ENCODE measurements at places on chromosomes 2 and 18. TPM values are rescaled to one million over a fixed set of nuclear protein-coding genes. Genes with fewer than 3 reads are reported as not detected.
A peak's percentile ranks its signal among the peaks of the same experiment; 100 is the strongest.

The CNGA3 gene
- 0.34 TPM for total RNA-seq

GRCh38 chr2:217614096-217614495 lies 388.7 kb downstream of the TNS1 start:
- H3K4me1 ChIP-seq, result no peaks in the 10 kb centered on the region
- H3K36me3 ChIP-seq, result no peaks in the 10 kb centered on the region
- H3K4me3 ChIP-seq, result no peak overlapping the region
- no peak for DNase-seq
- H3K27ac ChIP-seq, result no peak overlapping the region

- no peaks in the 10 kb centered on the region for H3K36me3 ChIP-seq
- DNase-seq, result no peak
- H3K27ac ChIP-seq, result peak overlapping the region; percentile 67
- no peaks in the 10 kb centered on the region for H3K27me3 ChIP-seq
- peak overlapping the region; percentile 79 for H3K4me3 ChIP-seq
Observed at GRCh38 chr2:237966250-237966564, 607 bp upstream of the UBE2F start.

The NXPH2 gene
- not detected for total RNA-seq

The BMP10 gene
- total RNA-seq, result not detected

DNA sequence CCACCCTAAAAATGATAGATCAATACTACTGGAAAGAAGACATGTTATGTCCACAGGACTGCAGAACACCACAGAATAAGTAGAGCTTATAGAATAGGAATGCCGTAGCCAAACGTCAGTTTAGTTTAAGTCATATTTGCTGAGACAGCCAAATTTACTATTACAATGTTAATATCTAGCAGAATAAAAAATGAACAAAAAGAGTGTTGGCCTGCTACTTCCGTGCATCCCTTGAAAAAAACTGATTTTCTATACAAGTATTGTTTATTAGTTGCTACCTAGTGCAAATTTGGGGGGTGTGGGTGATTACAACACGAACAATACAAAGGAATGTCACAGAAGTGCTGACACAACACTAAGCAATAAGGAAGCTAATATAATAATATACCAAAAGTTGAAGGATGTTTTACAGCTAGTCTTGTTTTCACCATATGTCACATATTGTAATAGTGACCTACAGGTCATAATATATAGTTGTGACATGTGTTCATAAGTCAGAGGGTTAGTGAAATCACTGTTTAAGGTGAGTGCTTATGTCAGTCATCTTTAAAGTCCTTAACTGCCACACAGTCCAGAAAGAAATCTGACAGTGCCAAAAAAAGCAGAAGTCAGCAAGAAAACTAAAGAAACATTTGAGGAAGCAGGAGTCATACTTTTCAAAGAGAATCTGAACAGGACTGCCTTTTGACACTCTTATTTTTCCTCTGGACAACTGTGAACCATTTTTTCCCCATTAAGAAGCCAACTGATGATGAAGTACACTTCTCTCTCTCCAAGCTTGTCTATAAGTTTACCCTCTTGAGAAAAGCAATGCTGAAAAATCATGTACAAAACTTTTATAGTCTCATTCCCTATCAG lies 376.4 kb downstream of the ZEB2 start:
- H3K4me1 ChIP-seq, result no peaks in the 10 kb centered on the region
- H3K36me3 ChIP-seq, result no peaks in the 10 kb centered on the region
- no peaks in the 10 kb centered on the region for H3K27me3 ChIP-seq
- H3K27ac ChIP-seq, result no peak overlapping the region
